Hepatocyte (in vitro differentiated cells): ENCODE measurements at places on chromosomes 11 and 22. TPM values are rescaled to one million over a fixed set of nuclear protein-coding genes. Genes with fewer than 3 reads are reported as not detected.

DNA sequence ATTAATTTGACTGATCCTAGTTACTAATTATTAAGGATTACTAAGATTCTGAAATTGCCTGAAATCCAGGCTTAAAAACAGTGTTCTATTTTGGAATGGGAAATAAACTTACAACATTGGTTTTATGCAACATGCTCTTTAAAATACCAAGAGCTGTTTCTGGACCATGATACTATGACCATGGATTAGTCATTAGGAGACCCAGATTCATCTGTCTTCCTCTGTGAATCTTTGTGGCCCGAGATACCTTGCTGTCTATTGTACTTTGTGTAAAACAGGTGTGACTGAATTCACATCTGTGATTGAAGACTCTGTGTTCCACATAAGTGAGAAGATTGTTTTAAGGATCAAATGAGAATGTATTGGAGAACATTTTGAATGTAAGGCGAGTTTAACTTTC is 98.8 kb downstream of the HSD17B12 start:
- no peak for DNase-seq
- no peaks in the 10 kb centered on the region for H3K4me1 ChIP-seq
- no peaks in the 10 kb centered on the region for H3K27me3 ChIP-seq
- H3K4me3 ChIP-seq: no peak overlapping the region
- H3K36me3 ChIP-seq: no peaks in the 10 kb centered on the region

The ABCC8 gene
- total RNA-seq: 0.88 and 2.2 TPM in 2 replicates

- no peak overlapping the region for H3K4me3 ChIP-seq
- H3K27me3 ChIP-seq: no peaks in the 10 kb centered on the region
- peaks cover 15% of the 10 kb centered on the region for H3K4me1 ChIP-seq
- no peak overlapping the region for H3K27ac ChIP-seq
- H3K36me3 ChIP-seq: no peaks in the 10 kb centered on the region
Measured at GRCh38 chr22:42310291-42311015, 40.0 kb upstream of the TCF20 start.

- H3K36me3 ChIP-seq: no peaks in the 10 kb centered on the region
- H3K27me3 ChIP-seq: no peaks in the 10 kb centered on the region
- H3K4me1 ChIP-seq: no peaks in the 10 kb centered on the region
- DNase-seq: no peak
- H3K27ac ChIP-seq: no peak overlapping the region
- H3K4me3 ChIP-seq: no peak overlapping the region
Measured at GRCh38 chr22:43246188-43246587, 59.3 kb upstream of the TTLL12 start.

The C22orf31 gene
- not detected in 2 replicates for total RNA-seq

- H3K27me3 ChIP-seq: no peaks in the 10 kb centered on the region
- no peak overlapping the region for H3K27ac ChIP-seq
- no peaks in the 10 kb centered on the region for H3K36me3 ChIP-seq
- H3K4me1 ChIP-seq: no peaks in the 10 kb centered on the region
- no peak for DNase-seq
Measured at GRCh38 chr11:24093375-24093774, 403.5 kb upstream of the LUZP2 start.
